Non-pigmented ciliary epithelial cell (primary cell): ENCODE measurements at places on chromosomes 4 and X.

- DNase-seq = no peak
Observed at GRCh38 chr4:26806331-26806730, 54.3 kb upstream of the STIM2 start.

DNA sequence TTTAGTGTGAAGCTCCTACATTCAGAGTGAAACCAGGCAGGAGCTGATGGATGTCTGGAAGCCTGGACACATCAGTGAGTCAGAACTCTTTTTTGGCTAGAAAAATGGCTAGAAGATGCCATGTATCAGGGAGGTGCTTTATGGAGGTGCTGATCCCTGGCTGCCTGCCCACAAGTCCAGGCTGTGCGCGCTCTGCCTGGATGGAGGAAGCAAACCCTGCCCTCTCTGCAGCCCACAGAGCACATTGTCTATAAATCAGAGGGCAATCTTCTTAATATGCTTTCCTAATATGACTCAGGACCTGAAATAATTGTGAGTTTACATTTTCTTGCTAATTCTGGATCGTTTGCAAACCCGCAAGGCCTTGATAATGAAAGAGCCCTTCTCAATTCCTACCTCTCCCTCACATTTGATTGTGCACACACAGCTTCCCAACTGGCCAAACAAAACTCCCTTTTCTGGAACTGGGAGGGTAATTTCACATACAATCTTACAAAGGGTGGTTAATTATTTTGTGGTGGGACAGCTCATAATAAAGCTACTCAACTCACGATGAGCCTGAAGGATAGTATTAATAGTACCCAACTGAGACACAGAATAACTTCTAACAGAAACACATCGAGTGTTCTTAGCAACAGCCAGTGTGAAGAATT, 11.7 kb downstream of the MFAP3L start:
- DNase-seq = no peak

- DNase-seq = no peak
Observed at GRCh38 chr4:180923486-180923885, 1319.7 kb upstream of the TENM3 start.

- DNase-seq = no peak
Observed at GRCh38 chrX:41265615-41266014, 68.3 kb upstream of the DDX3X start.

- no peak for DNase-seq
Observed at GRCh38 chr4:109276482-109277095, 25.9 kb downstream of the COL25A1 start.

DNA sequence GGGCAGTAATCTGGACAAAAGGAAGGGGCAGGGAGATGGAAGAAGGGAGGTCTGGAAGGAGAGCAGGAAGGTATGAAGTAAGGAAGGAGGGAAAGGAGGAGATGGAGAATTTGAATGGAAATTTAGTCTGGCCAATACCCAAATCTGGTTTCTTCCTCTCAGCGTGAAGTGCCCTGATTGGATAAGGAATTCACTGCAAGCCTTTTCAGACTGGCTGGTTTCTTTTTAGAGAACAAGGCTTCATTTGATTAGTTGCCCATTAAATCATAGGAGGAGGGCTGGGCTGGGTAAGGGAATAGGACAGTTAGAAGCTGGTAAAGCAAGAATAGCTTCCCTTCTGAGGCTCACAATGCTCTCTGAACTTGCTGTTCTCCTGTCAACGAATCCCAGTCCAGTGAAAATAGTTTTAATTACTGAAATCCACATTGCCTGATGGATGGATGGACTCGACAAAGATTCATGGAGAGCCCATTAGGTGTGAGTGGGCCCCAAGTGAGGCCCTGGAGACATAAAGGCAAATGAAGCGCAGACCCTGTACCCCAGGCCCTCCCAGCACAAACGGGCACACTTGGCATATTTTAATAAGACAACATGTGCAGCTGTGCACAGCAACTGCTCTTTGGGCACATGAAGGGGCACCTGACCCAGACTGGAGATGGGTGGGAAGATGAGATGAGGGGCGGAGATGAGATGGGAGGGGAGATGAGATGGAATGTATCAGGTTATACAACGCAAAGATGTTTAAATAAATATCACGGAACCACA, 347.1 kb upstream of the GATB start:
- no peak for DNase-seq

- DNase-seq = no peak
Observed at GRCh38 chr4:30495251-30495650, 224.9 kb upstream of the PCDH7 start.

DNA sequence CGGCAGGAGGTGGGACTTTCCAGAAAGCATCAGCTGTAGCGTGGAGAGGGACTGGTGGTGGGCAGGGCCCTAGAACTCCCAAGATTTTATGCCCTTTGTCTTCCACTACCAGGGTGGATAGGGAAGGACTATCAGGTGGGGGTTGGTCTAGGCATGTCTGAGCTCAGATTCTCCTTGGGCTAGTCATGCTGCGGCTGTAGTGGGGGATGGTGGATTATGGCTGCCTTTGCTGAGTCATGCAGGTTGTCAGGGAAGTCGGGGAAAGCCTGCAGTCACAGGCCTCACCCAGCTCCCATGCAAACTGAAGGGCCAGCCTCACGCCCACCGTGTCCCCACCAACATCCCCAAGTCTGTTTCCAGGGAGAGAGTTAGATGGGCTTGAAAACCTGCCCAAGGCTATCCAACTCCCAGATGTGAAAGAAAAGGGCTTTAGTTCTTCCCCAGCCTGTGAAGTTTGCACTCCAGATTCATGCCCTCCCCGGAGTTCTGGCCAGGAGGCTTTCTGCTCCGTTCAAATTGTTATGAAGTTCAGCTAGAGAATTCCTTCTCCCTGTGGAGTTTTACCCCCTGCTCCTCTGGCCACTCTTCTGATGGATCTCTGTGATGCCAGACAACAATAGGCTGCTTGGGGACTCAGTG, 13.4 kb upstream of the MEPE start:
- peak; percentile 82 for DNase-seq

GRCh38 chr4:22129454-22130029, 181.0 kb upstream of the KCNIP4 start:
- peak; percentile 3 for DNase-seq

DNA sequence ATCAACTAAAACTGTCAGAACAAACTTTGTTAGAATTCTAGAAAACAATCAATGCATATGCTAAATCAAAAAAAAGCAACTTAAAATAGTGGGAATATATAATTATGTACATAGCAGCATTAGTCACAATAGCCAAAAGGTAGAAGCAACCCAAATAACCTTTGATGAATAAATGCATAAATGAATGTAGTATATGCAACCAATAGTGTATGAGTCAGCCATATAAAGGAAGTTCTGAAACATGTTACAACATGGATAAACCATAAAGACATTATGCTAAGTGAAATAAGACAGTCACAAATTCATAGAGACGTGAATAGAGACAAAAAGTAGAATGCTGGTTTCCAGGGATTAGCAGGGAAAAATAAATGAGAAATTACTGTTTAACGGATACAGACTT, 762.8 kb upstream of the INTU start:
- DNase-seq = no peak

DNA sequence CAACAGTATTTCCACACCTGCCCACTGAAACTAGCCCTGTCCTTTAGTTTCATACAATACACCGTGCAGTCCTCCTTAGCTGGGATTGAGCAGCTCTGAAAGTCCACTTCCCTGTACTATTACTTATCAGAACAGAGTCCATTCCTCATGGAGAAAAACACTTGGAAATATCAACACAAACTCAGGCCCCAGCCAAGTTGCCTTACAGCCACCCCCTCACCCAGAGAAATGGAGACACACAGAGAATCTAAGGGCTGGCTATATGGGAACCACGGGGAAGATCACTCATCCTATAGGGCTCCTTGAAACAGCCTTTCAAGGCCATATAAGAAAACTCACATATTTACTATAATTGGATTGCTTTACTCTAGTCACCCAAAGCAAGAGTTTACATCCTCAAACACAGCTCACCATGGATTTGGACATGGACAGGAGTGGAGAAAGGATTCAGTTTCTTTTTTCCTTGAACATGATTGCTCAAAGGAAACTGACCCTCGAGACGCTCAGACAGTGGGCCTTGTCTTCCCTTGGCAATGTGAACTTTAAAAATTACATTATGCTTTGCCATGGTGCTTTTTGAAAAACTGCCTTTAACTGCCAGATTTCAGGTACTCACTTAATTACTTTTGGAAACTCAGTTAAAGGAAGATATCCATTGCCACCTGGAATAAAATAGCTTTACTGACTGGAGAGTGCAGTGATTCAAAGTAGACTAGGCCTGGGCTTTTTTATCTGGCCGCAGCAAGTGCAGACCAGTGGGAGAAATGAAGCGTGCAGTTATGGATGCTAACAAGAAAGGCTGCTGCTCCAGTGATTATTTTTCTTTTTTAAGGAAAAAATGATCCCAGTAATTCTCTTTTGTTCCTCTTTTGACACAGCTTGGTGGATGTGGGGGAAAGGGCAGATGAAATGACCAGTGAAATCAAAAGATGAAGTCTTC, 1.6 kb downstream of the SCARB2 start:
- no peak for DNase-seq

DNA sequence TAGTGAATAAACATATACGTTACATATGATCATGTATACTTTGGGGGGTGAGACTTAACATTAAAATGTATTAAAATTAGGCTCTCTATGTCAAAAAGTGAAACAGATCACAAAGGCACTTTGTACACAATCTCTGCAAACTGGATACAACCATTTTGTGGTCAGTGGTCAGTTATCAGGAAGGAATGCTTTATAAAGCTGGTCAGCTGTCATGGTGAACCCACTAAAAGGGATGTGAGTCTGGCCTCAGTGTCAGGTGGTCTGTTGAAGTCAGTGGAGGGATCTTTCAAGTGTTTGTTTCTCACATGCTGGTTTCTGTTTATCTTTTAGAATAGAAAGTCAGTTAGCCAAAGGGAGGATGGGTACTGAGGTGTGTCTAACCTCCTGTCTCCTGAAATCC, 875.5 kb upstream of the INTU start:
- no peak for DNase-seq

- peak; percentile 5 for DNase-seq
Observed at GRCh38 chr4:134691915-134692314, 490.3 kb upstream of the PABPC4L start.

- no peak for DNase-seq
Observed at GRCh38 chr4:3042226-3042625, 32.1 kb downstream of the HTT-AS start.

GRCh38 chr4:153074936-153075630, 129.2 kb upstream of the TRIM2 start:
- no peak for DNase-seq

DNA sequence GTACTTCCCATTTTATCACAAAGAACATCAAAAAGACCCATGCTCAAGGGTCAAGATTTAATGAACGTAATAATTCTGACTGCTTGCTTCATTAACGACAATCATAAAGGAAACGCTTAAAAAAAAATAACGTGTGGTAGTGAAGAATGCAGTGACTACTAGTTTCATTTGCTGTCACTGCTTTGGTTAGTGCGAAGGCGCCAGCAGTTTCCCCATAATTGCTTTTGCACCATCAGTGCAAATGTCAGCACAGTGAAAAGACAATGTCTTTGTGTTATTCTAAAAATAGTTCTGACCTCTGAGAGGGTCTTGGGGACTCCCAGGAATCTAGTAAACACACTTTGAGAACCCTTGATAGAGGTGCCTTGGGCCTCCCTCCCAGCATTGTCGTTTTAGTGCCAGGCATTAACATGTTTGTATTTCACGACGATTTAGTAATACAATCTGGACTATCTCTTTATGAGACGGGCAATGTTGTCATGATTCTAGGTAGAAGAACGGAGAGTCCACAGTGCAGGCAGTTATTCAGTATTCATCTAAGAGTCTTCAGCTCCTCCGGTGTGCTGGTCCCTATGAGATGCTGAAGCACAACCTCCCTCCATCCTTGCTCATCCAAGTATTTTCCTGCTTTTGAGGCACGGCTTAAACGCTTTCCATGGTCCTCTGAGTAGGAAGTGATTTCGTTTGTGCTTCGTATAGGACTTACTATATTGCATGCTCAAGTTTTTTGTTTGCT, 71.0 kb downstream of the AFF1 start:
- DNase-seq = peak; percentile 11

GRCh38 chr4:17758485-17758884, 22.9 kb downstream of the FAM184B start:
- no peak for DNase-seq

- DNase-seq = no peak
Observed at GRCh38 chrX:105999294-105999693, 39.2 kb downstream of the SERPINA7 start.

DNA sequence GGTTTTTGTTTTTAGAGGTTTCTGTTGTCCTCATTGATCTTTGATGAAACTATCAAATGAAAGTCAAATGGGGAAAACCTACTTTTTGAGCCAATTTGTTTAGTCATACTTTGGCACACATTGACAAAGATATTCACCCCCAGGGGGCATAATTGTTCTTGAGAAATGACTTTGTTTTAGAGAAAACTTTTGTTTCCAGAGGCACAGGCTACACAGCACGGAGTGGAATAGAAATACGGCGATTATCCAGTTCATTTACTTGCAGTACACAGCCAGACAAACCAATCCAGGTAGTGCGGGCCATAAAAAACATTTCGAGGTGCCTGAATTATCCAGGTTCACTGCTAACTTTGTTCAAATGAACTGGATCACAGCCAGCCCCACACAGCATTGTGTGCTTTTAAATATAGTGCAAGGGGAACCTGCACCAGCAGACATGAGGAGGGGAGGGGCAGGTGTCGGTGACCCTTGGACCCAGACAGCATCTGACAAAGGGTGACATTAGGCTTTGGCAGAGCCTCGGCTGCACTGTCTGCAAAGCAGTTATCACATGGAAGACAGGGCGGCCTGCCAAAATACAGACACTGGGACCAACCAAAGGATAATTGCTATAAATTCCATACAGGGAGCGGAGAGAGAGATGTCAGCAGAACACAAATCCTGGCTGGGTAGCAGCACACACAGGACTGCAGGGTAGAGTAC, 179.6 kb upstream of the NOCT start:
- peak; percentile 5 for DNase-seq

GRCh38 chr4:153785910-153786721, 2.8 kb downstream of the SFRP2 start:
- no peak for DNase-seq

- DNase-seq = no peak
Observed at GRCh38 chrX:130060122-130061069, 49.9 kb downstream of the ELF4 start.

DNA sequence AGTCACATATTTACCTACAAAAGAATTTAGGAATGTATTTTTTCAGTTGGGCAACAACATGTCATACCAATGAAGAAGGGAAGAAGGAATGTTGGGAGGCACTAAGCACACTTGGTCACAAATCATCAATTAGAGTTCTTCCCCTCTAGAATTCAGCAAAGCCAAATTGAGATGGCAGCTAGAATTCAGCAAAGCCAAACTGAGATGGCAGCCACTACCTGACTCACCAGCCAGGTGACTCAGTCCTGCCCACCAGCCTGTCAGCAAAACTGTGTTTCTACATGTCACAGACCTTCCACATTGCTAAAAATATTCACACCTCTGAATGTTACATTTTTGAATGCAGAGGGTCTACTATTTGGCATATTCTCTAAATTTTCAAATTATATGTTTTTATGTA, 63.2 kb upstream of the NOCT start:
- no peak for DNase-seq

DNA sequence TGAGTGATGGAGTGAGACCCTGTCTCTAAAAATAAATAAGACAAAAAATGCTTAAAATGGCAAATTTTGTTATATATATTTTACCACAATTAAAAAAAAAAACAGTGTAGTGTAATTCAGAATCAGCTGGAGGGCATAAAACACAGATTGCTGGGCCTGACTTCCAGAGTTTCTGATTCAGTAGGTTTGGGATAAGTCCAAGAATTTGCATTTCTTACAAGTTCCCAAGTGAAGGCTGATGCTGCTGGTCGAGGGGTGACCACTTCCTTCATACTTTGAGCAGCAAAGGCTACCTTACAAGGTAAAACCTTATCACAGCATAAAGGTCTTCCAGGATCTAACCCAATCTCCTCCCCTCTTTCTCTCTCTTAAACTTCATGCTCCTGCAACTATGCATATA, 40.7 kb downstream of the KLHL8 start:
- DNase-seq = no peak
